ENCODE measurements at places on chromosomes 2 and 18.

GRCh38 chr18:79381811-79382311 is 13.9 kb upstream of the NFATC1 start:
- no peak for DNase-seq

DNA sequence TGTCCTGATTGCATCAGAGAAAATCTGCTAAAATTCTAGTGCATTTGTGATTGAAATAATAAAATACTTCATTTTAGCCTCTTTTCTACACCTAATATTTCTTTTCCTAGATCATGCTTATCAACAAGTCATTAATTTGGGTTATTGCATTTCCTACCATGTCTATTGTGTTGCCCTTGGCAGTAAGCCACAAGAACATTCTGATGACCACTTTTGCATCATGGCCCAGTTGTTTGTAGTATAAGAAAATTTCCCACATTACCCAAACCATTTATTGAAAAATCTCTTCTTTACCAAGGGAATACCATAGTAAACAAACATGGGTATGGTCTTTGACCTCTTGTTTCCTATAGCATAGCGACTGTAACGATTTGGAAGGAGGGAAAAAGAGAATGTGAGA is 76.3 kb downstream of the R3HDM1 start:
- no peak for DNase-seq

- peak; percentile 45 for DNase-seq
Measured at GRCh38 chr2:149167001-149167780, 128.7 kb downstream of the LYPD6B start.

GRCh38 chr2:28268386-28268785 is 124.3 kb upstream of the FOSL2 start:
- no peak for DNase-seq

DNA sequence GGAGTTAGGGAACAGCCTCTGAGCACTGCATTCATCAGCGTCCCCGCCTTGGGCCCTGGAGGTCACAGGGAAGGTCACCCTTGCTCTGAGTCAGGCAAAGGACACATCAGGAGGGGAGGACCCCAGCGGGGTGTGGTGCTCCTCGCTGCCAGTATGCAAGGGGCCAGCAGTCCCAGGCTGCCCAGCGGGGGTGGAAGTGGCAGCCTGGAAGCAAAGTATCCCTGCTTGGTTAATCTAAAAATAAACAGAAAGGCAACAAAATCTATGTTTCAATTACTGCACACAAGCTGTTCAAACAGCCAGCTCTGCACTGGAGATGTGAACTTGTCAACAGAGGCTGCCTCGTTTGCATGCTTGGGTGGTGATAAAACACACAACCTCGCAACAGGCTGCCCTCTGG is 164.1 kb downstream of the KLHL29 start:
- DNase-seq = no peak

DNA sequence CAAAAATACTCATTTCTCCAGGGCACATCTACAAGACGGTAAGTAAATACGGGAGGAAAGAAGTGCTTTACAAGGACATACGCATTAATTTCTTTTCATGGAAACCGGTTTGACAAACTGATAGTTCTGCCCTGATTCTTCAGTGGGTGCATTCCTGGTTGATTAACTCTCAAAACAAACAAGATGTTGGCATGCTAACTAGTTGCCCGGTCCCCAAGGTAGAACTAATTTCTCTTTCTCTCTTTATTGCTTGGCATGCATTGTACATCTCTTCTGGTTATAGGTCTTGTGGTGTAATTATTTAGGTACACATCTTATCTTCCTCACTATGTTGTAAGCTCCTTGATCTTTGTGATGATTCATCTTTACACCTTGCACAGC is 46.9 kb upstream of the SPATS2L start:
- no peak for DNase-seq

DNA sequence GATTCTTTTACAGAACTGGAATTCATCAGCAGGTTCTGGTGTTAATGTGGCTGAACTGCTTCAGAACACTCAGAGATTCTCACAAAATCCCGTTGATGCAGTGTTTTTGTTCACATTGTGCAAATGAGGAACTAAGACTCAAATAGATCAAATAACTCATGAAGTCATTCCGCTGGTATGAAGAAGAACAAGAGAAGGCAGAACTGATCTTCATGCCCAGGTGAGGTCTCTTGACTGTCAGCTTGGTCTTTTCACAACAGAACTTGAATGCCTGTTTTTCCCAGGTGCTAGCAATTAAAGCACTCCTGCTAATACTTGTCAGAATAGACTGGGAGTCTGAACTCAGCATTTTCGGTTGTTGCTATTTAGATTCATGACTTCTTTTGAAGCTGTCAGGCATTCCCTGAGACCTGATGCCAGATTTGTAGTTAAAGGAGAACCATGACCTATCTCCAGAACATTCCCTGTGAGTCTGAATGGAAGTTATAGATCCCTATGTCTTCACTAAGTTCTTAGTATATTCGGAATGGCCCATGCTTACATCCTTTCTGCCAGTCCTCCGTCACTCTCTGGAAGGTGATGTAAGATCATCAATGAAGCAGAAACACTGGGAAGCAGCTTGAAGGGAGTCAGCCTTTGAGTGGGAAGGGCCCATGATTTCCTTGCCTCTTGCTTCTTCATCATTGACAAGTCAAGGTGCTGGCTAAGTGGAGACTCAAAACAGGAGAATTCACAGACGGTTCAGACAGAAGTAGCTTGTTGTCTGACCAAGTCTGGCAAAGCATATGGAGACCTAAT is 155.7 kb downstream of the MTCL1 start:
- no peak for DNase-seq

DNA sequence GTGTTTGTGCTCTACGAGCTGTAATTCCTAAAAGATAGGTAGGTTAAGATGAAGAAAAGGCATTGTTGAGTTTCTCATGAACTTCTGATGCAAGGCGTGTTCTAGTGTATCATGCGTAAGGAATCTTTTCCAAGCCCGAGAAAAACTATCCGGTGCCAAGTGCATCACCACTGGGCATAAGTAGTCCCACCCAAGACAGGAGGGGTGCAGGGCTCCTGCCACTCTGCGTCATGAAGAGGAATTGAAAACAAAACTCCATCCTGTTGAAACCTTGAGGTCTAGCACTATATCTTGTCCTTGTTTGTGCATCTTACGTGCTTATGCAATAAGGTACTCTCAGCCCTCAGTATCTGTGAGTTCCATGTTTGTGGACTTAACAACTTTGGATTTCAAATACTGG is 45.7 kb downstream of the RAB31 start:
- no peak for DNase-seq

- DNase-seq = no peak
Measured at GRCh38 chr2:204279819-204280218, 265.5 kb upstream of the PARD3B start.

- no peak for DNase-seq
Measured at GRCh38 chr2:25250331-25251070, 82.1 kb upstream of the POMC start.

DNA sequence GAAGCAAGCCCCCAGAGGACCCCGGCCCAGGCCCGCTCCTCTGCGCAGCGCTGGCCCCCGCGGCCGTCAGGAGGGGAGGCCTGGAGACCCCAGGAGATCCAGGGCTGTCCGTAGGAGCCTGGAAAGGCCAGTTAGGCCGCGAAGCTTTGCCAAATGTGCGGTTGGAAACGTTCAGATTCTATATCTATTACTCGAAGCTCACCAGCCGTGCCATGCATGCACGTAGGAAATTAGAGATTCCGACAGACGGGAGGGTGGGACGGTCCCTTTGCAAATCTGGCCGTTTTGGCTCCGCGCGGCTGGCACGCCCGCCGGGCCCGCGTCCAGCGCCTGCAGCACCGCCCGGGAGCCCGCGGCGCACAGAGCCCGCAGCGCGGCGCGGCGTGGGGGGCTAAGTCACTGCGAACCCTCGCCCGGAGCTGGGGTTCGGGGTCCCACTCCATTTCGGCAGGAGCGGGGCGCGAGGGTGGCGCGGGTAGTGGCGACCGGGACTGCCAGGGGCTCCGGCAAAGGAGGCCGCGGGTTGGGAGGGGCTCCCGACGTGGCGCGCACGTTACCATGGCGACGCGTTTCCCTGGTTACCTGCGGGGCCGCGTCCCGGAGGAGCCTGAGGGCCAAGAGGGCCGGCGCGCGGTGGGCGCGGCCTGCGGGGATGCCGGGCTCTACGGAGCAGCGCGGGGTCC is 488.6 kb upstream of the SMIM21 start:
- DNase-seq = no peak

- DNase-seq = no peak
Measured at GRCh38 chr2:36528274-36528673, 69.7 kb downstream of the FEZ2 start.

GRCh38 chr2:191922736-191923651 is 76.1 kb upstream of the CAVIN2 start:
- DNase-seq = no peak

DNA sequence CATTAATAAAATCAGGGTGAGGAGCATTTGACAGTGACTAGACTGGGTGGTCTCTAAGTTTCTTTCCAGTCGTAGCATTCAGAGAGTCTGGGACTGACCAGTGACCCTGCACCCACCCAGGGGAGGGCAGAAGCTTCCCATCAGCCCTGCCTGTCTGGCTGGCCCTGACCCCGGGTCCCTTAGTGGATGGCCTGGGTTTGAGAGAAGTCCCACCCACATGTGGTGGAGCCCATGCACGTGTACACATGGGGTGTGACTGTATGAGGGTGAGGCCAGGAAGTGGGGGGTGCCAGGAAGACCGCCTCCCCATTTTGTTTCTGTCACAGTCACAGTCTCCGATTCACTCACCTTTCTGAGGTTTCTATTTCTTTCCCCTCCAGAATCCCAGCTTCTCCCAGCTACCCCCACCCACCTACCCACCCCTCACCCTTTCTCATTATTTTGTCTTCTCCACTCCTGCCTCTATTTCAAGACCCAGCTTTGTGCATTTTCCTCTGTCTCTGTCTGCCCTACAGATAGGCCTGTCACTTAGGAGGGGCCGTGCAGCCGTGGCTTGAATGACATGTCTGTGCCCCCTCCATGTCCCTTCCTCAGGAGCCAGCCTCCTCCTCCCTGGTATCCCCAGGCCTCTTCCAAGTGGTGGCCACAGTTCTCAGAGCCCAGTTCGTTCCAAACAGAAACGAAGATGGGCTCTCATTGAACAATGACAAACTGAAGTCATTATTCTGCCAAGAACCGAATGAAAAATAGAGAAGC is 13.6 kb downstream of the CIB4 start:
- DNase-seq = no peak

GRCh38 chr2:203934711-203935438 is 1.7 kb upstream of the ICOS start:
- DNase-seq = no peak

GRCh38 chr18:79393635-79394533 is 1.8 kb upstream of the NFATC1 start:
- no peak for DNase-seq

DNA sequence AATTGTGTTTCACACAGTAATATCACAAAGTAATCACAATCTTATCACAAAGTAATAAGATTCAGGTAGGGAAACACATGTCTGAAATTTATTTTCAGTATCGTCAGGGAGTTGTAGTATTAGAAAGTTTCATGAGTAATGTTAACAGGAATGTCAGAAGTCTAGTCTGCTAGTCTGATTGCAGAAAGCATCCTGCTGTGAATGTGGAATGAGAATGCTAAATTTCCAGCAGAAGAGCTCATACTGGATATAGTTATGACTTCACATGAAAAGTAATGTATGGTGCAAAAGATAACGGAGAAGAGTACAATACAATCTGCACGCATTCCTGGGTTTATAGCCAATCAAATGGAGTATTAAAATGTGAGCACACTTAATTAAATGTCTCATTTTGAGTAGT is 494.7 kb upstream of the SETBP1 start:
- no peak for DNase-seq

DNA sequence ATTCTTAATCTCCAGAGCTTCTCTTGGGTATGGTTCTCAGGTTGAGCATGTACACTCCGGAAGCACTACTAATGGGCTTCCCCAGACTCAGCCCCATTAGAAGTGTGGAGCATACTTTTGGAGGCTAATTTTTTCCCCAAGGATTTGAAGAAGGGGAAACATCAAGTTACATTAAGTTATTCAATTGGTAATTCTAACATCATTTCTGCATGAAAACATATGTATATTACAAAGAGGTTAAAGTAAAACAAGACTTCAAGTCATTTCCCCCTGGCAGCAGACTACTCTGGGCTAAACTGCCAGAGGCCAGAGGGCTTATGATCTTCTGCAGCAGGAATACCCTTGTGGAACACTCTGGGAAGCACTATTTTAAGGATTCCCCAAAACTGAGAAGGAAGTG is 227.7 kb upstream of the STK17B start:
- DNase-seq = no peak

GRCh38 chr18:48095726-48096125 is 165.3 kb upstream of the SMAD2 start:
- no peak for DNase-seq

DNA sequence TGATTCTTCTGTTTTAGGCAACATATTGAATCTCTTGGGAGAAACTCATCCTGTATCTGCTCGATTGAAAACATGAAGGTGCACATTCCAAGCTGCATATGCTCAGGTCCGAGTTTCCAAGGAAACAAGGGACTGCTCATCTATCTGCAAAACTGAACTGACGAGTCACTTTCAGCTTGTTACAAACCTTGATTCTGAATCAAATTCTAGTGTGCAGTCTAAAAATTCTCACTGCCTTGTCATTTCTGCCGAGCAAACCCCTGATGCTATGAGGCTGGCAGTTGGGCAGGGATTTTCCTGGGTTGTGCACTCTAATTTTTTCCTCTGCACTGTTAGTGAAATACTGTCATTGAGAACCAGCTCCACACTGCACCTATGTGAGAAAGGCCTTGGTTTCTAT is 101.3 kb upstream of the ETAA1 start:
- DNase-seq = no peak

DNA sequence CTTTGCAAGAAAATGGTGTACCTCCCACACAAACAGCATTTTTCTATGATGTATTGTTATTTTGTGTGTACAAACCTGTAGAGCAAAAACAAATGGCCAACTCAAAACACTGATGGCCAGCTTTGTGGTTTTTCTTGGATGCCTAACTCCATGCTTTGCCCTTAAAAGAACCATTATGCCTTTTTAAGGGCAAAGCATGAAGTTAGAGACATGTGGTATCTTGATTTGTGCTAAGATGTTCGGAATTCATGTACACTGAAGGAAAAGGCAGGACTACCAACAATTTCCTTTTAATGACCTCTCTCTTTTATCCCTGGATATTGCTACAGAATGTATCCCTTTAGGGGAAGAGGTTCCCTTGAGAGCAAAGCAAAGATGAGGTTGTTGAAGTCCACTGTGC is 273.6 kb downstream of the SCG2 start:
- no peak for DNase-seq

GRCh38 chr2:12755384-12755783 is 38.6 kb downstream of the TRIB2 start:
- DNase-seq = no peak

- peak; percentile 91 for DNase-seq
Measured at GRCh38 chr2:176001916-176002687, at the start of gene LNPK. LNPK (minus strand) TSS chr2:176002267; CDS start chr2:175995584, 6,683 bp downstream.

Measured in stimulated activated CD8-positive, alpha-beta memory T cell treated with anti-CD3 and anti-CD28 coated beads, Interleukin-15, amount 100 ng/mL, for 48 hours (primary cell).